ENCODE measurements at places on chromosomes 2 and 18.

- DNase-seq = no peak
These were observed 55.1 kb downstream of the ATP8B1 start for GRCh38 chr18:57747809-57748680.

DNA sequence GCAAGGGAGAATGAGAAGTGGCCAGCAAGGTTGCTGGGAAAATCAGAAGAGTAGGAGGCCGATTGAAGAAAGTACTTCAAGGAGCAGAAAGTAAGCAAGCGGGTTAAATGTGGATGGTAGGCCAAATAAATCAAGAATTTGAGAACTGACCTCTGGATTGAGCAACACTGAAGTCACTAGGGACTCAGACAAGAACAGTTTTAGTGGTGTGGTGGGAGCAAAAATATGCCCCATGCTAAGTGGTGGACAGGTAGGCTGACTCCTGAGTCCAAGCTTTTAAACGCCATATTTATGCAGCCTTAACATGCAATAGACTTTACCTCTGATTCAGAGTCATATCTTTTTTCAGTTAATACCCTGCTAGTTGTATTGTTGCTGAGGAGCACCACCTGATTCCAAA, 4.5 kb downstream of the TRABD2A start:
- DNase-seq = no peak

DNA sequence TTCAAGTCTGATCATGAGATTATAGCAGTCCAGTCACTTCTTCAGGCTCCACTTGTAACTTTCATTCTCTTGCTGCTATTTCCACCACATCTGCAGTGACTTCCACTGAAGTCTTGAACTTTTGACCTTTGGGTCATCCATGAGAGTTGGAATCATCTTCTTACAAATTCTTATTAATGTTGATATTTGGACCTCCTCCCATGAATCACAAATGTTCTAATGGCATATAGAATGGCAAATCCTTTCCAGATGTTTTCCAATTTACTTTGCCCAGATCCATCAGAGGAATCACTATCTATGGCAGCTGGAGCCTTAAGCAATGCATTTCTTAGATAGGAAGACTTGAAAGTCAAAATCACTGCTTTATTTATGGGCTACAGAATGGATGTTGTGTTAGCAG, 159.4 kb downstream of the LTBP1 start:
- no peak for DNase-seq

DNA sequence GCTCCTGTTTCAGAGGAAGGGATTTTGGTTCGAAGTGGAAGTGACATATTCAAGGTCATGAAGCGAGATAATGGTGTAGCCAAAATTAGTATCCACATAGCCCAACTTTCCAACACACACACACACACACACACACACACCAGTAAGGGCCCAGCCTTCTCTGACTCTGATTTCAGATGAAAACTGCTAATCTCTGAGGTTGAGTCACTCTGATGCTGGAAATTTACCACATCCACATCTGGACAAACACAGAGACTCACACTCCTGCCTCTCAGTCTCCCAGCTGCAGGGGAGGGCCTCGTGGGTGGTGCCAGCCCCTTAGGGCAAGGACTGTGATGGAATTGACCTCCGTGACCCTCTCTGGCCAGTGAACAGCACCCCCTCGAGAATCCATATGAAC, 29.0 kb upstream of the SLC35F6 start:
- no peak for DNase-seq

- no peak for DNase-seq
These were observed 24.3 kb upstream of the CETN1 start for GRCh38 chr18:555705-556457.

GRCh38 chr2:22359071-22359672, 1025.8 kb upstream of the KLHL29 start:
- no peak for DNase-seq

- DNase-seq = no peak
These were observed 43.6 kb upstream of the INHBB start for GRCh38 chr2:120302301-120302700.

- no peak for DNase-seq
These were observed 49.9 kb downstream of the DHRS9 start for GRCh38 chr2:169119123-169119760.

GRCh38 chr2:147829106-147829505, 15.7 kb upstream of the ACVR2A start:
- no peak for DNase-seq

- DNase-seq = no peak
These were observed 261.6 kb downstream of the LTBP1 start for GRCh38 chr2:33208400-33208799.

DNA sequence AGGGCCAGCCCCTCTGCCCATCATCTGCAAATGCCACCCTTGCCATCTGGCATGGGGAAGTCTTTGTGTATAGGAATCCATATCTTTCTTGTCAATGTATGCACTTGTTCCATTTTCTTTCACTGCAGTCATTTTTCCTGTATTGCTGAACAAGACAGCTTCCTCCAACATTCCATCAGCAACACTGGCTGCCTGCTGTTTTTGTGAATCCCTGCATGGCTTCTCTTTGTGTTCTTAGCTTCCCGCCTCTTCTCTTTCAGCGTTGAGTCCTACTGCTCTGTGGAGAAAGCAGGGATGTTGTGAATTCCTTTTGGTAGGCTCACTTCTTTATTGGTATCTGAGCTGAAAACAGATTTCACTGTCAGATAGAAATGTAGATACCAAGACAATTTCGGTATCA, 150.0 kb downstream of the LPIN1 start:
- DNase-seq = no peak

GRCh38 chr2:176268976-176269318, 295 bp upstream of the MTX2 start:
- DNase-seq = no peak

- DNase-seq = no peak
These were observed 71.7 kb downstream of the GALNT14 start for GRCh38 chr2:31066551-31066950.

- DNase-seq = no peak
These were observed 1068.4 kb downstream of the LRP1B start for GRCh38 chr2:141062443-141062842.

- no peak for DNase-seq
These were observed 40.2 kb upstream of the TGIF1 start for GRCh38 chr18:3409811-3410210.
